Muscle of back (tissue), 13 donors: ENCODE measurements at places on chromosomes 12 and 14.

- peak; percentile 66 for DNase-seq
These were observed 8.0 kb upstream of the TMEM132C start for GRCh38 chr12:128258866-128259555.

- no peak for DNase-seq
These were observed 20.5 kb downstream of the WBP11 start for GRCh38 chr12:14782756-14783155.

DNA sequence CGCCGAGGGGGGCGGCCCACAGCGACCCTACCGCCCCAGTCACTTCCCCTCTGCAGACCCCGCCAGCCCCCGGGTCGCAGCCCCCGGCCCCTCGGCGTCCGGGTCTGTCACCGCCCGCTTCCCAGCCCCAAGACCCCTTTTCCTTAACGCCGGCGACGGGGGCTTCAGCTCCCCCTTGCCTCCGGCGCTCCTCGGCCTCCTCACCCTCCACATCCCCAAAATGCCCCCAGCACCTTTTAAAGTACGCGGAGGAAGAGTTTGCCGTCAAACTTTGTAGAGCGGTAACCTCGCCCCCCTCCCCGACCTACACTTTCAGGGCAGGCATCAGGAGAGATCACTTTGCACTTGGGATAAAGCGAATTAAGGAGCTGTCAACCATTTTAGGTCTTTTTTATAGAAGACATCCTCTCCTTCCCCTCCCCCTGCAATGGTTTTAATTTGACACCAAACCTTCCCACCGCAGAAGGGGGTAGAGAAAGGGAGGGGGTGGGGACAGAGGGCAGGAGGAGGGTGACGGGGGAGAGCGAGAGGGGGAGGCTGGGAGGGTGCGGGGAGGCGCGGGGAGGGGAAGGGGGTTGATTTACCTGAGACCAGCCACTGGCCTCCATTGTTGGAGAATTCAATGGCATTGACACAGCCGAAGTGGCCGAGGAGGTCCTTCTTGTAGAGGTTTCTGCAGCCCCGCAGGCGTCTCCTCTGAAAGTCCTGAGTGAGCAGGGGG, 578 bp downstream of the DCAF5 start:
- peak; percentile 44 for DNase-seq

DNA sequence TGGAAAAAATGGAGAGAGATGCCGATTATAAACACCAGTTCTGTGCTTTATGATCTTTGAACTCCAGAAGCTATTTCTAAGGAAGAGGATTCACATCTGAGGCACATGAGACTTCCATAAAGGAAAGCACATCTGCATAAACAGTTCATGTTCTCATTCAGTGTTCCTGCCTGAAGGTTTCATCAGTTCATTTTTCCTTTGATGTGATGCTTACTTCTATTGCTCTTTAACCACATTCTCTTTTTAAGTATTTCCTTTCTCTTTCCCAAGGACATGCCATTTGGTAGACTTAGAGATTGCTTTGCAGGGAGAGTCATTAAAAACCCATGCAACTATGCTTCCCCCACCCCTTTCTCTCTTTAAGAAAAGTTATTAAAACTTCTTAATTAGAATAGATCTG, 387.0 kb upstream of the FLRT2 start:
- no peak for DNase-seq

DNA sequence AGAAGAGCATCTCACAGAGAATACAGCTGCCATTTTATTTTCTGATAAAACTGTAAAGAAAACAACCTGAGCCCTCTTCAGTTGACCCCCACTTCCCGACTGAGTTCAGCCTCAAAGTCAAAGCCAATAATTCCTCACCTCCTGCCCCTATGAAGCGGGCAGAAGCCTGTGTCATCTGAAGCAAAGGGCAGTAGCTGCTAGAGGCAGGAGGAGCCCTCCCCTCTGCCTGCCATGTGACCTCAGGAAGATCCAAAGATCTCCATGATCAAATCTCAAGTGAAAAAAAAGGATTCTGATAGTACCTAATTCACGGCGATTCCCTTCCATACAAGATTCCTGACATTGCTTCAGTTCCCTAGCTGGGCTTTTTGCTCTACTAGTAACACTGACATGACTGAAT, 223.1 kb upstream of the CAND1 start:
- no peak for DNase-seq

DNA sequence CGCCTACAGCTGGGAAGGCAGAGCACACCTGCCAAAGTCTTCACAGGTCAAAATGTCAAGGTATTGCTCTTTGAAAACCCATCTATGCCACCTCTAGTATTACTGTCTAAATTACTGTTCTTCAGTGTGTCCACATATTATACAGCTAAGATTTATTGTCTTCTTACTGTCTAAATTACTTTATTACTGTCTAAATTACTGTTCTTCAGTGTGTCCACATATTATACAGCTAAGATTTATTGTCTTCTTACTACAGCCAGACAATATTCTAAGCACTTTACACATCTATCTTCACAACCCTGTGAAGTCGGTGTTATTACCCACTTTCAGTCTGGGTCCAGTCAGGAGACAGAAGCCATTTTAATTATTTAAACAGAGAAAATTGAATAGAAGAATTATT, 173.9 kb downstream of the MYRFL start:
- no peak for DNase-seq

DNA sequence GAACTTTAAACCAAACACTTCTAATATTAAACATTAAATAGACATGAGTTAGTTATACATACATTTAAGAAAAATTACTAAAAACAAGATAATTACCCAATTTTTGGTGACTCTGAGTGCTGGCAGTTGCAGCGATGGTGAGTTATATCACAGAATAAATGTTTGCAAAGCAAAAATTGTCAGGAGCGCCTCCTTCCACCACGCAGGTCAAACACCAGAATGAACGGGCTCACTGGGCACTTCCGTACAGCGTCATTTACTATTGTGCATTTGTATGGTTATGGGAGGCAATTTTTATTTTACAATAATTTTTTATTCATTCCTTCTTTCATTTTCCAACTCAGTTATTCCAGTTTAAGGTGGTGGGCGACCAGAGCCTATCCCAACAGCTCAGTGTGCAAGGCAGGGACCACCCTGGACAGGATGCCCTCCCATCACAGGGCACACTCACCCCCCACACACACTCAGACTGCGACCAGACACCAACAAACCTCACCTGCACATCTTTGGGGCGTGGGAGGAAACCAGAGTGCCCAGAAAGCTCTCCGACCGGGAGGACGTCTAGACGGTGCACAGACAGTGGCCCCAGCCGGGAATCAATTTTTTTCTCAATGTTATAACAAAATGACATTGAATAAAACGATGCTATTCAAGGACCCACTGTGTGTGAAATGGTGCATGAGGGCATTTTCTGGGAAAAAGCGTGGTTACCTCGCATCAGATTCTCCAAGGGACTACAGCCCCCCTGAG, 67.2 kb downstream of the TESC start:
- DNase-seq = no peak

- no peak for DNase-seq
These were observed 17.5 kb downstream of the CBX5 start for GRCh38 chr12:54262403-54262925.

GRCh38 chr14:44963775-44964380, 1.9 kb downstream of the TOGARAM1 start:
- no peak for DNase-seq

DNA sequence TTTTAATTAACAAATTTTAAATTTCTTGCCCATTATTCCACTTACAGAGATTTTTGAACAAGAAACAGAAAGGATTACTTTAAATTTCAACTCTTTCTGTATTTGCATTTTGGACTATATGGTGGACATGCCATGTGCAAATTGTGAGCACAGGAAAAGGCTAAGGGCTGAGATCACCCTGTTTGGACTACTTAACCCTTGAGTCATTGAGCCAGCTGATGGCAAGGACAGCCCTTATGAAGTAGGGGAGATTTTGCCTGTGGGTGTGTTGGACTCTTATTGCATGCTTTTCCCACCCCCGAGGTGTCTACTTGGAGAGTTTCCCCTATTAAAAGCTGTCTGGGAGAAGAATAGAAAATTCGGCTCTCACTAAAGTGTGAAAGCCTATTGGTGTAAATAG, 17.2 kb downstream of the DERA start:
- DNase-seq = peak; percentile 64

DNA sequence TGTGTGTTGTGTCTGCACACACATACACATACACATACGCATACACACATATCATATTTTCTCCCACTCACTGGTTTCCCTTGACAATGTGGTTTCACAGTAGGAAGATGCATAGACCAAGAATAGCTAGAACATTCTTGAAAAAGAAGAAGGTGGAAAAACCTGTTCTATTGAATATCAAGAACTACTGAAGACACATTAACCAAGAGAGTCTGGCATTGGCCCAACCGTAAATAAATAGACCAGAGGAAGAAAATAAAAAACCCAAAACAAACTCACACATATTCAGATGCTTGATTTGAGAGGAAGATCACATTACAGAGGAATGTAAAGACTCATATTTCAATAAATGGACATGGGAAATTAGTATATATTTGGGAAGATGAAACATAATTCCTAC, 311.3 kb downstream of the FOXG1 start:
- no peak for DNase-seq

DNA sequence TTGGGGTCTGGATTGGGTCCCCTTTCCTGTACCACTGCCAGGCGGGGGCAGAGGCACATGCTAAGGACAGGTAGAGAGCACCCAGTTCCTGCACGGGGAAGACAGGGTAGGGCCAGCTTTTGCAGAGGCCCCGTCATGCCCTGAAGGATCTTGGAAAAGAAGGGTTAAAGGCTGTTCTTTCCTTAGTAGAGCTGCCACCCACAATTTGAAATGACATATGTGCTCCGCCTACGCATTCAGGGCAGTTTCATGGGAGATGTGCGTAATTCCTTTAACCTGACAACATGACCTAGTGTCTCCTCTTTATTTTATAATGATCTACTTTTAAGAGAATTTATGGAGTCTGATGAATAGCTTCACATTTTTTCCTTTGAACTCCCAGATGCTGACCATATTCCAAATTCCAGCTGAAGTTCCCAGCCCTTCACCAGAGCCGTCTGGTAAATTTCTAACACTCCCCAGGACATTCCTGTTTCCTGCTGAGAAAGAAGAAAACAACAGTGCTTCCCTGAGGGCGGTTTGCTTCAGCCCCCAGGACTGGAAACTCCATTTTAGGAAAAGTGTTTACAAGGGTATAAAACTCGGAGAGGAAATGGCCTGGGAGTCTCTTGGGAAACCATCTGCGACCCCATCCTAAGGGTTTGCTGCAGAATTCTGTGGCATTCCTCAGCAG, 58.9 kb upstream of the PLEKHG3 start:
- DNase-seq = peak; percentile 93

DNA sequence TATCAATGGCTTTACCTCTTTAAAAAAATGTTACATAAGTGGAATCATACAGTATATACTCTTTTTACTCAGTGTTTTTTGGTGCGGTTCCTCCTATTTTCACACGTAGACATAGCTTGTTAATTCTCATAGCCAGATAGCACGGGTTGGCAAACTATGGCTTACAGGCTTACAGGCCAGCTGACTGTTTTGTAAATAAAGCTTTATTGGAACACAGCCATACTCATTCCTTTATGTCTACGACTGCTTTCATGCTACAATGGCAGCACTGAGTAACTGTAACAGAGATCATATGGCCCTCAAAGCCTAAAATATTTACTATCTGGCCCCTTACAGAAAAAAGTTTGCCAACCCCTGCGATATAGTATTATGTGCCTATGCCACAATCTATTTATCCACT, 5.8 kb upstream of the DAAM1 start:
- no peak for DNase-seq

DNA sequence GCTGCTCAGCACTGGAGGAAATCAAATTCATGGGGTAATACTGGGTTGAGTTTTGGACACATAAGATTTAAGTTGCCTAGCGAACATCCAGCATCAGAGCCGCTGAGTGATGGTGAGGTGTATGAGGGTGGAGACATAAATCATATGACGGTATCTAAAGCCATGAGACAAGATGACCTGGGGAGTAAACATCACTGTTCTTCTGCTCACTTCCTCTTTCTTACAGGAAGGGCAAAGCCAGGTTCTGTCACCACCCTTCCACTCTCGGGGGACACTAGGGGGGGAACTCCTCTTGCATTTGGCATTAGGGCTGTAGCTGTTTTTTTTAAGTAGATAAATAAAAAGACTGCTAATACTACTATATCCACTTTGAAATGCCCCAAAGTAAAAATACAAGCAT, 24.0 kb downstream of the PRDM4 start:
- no peak for DNase-seq

GRCh38 chr12:54162741-54163140, 26.0 kb downstream of the SMUG1 start:
- DNase-seq = no peak

- no peak for DNase-seq
These were observed 136.1 kb upstream of the RAP1B start for GRCh38 chr12:68474467-68475204.

GRCh38 chr12:51238510-51239334, at the start of gene DAZAP2:
Gene DAZAP2 (plus strand): TSS chr12:51238826. CDS start chr12:51238908, 82 bp downstream.
- DNase-seq = peak; percentile 94

DNA sequence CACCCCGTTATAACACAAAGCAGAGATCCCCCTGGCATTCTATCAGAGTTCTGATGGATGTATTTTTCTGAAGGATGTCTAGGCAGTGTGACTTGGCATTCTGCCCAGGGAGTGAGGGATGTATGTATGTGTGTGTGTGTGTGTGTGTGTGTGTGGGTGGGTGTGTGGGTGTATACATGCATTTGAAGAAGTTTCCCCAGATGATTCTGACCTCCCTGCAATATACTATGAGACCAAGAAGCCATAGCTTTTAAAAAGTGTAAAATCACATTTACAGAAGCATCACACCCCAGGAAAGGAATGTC, 59.7 kb upstream of the NAP1L1 start:
- DNase-seq = peak; percentile 17

- no peak for DNase-seq
These were observed 57.0 kb upstream of the NPFF start for GRCh38 chr12:53564278-53564677.

GRCh38 chr12:45234139-45234865, 18.4 kb downstream of the ANO6 start:
- peak; percentile 92 for DNase-seq

DNA sequence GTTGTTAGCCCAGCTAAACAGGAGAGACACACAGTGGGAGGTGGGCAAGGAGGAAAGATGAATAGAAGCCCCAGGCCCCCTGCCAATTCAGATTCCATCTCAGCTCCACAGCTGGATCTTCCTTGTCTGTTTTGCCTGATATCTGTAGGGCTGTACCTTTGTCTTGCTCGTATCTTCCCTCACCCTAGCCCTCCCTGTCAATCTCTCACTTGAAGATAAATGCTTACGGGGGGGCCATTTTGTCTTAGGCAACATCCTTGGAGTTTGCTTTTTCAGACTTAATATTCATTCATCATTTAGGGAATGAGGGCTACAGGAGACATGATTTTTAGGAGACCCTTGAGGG, 2.4 kb downstream of the KIF5A start:
- no peak for DNase-seq

DNA sequence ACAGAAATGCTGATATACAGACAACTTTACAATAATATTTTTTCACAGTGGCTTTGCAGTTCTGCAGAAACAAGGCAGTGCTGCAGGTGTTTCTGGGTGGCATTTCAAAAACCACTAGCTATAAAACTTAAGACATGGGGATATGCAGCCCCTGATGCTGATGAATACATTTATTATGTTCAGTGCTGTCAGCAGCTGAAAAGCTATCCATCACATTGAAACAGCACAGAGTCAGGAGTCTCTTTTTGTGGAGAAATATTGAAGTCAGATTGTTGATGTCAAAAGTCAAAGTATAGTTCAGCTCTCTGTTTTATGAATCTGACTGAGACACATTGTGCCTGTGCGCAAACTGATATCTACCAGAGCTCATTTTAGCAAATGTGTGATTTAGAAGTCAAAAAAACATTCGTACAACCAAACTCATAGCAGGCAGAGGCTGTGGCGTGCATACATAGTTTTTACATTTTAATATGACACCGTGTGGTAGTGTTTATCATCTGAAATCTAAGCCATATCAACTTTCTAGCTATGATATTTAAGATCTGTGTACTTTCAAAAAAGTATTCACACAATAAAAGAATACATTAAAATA, 467.6 kb downstream of the PRKD1 start:
- DNase-seq = no peak
